Activated CD8-positive, alpha-beta T cell treated with anti-CD3 and anti-CD28 coated beads for 36 hours (primary cell): ENCODE measurements at places on chromosomes 7 and 10.

DNA sequence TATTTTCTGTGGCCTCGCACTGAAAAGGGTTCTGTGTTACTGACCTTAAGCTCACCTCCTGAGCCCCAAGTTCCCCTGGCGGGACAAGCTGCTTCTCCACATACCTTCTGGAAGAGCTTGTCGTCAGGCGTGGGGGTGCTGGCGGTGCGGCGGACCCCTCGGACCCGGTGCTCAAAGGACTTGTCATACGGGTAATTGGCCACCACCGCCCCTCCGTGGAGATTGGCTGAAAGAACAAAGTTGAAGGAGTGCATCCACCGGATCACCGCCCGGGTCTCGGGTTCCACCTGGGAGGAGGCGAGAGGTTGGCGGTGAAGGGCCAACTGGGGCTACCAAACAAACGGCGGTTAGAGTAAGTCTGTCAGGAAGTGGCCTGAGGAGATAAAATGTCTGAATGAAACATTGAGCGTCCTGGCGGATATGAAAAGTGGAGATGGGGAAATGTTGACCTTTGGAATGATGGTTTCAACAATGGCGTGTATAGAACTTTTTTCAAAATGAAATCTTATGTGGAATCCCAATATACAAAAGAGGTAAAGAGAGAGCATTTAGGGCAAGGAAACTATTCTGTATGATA, 16.5 kb downstream of the CPN1 start:
- DNase-seq: no peak

- peak; percentile 82 for DNase-seq
These were observed 60.8 kb upstream of the NAMPT start for GRCh38 chr7:106345421-106346166.

DNA sequence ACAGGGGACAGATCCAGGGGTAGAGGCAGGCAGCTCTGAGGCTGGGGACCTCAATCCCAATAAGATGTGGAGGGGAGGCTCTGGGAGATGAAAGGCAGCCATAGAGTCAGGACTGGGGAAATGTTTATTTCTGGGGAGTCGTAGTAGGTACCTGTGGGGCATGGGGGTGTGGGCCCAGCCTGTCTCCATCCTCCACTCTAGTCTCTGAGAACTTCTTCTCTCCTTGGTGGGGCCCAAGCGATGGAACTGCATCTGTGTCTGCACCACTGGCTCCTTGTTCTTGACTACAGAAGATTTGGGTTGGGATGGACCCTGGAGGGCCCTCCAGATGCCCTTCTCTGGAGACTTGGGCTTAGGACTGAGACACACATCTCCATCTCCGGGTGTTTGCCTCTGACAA, 953.9 kb upstream of the ZNF722 start:
- DNase-seq: no peak

- DNase-seq: peak; percentile 95
These were observed 28.9 kb downstream of the ADAP1 start for GRCh38 chr7:925601-926000.
